ENCODE measurements at places on chromosomes 2 and 18.

DNA sequence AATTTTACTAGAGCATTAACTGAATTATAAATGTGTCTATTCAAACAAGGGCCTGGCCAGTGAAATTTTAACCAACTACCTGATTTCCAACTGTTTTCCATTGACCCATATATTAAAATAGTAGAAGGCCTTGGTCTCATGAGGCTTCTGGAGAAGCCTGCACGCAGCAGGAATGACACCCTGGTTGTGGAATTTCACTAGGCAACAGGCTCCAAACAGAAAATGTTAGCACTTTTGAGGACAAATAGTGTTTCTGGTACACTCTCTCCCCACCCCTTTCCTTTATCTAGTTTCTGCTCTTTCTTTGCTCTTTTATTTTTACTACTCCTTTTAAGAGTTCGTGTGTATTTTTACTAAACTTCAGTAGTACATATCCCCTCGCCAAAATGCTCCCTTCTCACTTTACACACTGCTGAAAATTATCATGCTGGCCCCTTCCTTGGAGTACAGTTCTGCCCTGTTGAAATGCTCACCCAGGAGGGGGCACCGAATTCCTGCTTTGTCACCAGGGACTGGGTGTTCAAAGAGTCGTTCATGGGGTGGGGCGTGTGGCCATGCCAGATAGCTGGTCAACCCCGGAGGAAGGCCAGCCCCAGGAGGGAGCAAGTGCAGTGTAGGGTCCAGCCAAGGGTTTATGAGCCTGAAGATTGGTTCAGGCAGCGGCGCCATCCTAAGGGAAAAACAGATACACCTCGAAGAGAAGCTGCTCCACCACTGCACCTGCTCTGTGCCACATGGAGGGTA, 22.1 kb upstream of the COL6A3 start:
- DNase-seq, result no peak

DNA sequence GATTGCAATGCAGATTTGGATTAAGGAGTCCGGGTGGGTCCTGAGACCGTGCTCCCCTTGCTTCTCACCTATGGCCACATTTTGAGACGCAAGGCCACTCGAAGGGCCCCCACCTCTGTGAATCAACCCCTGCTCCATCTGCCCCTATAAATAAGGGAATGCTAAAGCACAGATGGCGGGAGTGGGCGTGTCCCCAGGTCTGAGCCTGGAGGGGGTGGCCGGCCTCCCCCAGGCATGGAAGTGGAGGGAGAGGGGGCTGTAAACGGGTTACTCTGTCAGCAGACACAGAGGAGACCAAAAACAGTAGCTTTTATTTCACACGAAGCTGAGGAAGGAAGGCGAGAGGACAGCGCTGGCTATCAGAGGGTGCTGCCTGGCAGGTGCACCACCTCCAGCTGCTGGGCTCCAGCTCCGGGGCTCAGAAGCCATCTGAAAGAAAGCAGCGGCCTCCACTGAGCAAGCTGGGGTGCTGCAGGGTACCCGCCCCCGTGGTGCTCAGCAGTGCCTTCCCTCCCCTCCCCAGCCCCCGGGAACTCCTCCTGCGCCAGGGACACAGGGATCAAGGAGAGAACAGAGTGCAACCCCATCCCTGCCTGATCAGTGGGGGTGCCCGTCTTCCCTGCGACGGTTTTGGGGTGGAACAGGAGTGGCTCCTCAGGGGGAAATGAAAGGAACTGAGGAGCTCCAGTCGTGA, 56.7 kb upstream of the RAB6C start:
- DNase-seq, result no peak

- no peak for DNase-seq
These were observed 1494.6 kb upstream of the DDX18 start for GRCh38 chr2:116319935-116320334.

- no peak for DNase-seq
These were observed 5.1 kb upstream of the MAL start for GRCh38 chr2:95020275-95021022.

GRCh38 chr2:168212866-168213265, 34.5 kb downstream of the STK39 start:
- no peak for DNase-seq

- DNase-seq, result no peak
These were observed 7.7 kb upstream of the AMMECR1L start for GRCh38 chr2:127893494-127893893.

GRCh38 chr18:8217051-8217564, 392.1 kb upstream of the RAB12 start:
- no peak for DNase-seq

GRCh38 chr2:54083445-54083844, 32.0 kb upstream of the ACYP2 start:
- no peak for DNase-seq

DNA sequence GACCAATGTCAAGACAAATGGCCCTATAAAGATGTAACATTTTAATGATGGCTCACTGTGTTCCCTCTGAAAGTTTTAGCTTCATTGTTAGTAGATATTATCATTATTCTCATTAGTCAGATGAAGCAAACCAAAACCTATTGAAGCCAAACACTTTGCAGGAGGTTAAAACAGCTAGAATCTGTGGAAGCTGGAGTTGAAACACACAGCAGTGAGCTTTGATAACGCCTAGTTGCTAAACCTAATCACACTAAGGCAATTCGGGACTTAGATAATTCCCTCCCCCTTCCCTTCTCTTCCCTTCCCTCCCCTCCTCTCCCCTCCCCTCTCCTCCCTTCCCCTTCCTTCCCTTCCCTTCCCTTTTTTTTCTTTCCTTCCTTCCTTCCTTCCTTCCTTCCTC, 165.7 kb downstream of the TRIB2 start:
- no peak for DNase-seq

- peak; percentile 70 for DNase-seq
These were observed 173.0 kb upstream of the ALKAL2 start for GRCh38 chr2:460861-461260.

DNA sequence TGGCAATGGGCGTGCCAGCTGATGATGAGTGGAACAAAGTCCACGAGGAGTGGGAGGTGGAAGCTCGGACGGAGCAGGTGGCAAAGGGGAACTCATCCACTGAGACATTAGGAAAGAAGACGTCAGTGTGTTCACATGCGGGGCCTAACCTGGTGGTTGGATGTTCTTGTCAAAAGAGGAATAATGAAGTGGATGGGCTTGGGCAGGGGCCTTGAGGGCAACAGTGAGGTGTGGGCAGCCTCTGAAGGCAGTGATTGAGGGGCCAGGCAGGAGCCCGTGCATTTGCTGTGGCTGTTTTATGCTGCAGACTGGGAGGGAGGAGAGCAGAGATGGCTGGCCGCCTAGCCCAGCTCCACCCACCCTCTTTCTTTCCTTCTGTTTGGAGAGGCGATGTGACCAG, 74.5 kb downstream of the LRRC30 start:
- no peak for DNase-seq

DNA sequence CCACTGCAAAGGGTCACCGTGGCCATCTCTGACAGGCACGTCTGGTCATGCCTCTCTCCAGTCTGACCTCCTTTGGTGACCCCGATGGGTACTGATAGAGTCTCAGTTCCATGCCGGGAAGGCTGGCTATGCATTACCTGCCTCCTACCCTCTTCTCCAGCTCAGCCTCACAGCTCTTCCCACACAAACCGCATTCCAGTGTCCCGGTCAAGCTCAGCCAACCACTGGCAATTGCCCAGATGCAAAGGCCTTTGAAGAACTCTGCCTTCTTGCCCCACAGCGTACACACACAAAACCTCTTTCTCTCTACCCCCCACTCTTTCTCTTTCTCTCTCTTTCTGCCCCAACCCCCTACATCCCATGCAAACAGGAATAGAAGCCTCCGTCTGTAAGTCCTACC, 37.6 kb downstream of the TMEM163 start:
- DNase-seq, result no peak

DNA sequence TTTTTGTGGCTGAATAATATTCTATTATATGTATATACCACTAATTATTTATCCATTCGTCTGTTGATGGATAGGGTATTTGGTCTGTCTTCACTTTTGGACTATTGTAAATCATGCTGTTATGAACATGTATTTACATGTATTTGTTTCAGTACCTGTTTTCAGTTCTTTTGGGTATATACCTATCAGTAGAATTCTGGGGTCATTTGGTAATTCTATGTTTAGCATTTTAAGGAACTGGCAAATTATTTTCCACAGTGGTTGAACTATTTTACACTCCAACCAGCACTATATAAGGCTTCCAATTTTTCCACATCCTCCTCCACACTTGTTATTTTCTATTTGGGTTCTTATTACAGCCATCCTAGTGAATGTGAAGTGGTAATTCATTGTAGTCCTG, 12.4 kb upstream of the TANK start:
- DNase-seq, result no peak

DNA sequence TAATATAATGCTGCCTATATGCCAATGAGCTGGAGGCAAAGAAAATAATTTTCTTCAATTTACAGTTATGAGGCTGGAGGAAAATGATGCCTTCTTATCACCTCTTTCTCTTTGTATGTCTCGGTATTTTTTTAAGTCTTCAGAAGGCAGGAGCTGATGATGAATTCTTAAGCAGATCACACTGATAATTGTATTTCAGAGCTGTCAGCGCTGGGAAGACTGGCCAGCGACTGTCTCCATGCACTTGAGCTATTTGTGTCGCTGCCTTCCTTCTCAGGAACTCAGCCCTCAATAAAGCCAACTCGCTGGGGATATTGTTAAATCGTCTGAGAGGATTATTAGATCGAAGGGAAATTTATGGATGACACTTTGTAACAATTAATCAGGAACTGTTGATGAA, 40.3 kb downstream of the PTGR3 start:
- DNase-seq, result no peak

DNA sequence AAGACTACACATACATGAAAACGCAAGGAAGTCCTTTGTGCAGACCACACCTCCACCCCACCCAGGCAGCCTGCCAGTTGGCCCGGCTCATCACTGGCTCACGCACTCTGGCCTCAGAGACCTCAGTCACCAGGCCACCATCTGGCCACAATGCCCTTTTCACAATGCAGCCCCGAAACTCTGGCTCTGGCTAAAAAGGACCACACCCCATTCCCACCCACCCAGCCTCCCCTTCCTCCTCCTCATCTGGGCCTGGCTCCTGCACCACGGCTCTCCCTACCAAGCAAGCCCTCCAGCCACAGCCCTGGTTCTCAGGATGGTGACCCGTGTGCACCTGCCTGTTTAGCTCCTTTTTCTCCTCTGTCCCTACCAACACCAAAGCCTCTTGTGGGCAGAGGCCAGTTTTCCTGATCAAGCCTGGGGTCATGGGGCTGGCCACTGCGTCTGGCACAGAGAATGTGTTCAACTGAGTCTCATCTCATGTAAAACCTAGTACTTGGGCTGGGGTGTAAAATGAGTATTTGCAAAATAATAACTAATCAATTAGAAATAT, 7.4 kb downstream of the HDAC4 start:
- DNase-seq, result no peak

- DNase-seq, result no peak
These were observed 25.2 kb downstream of the SH3RF3 start for GRCh38 chr2:109154226-109154625.

GRCh38 chr18:51006948-51007789, 22.8 kb upstream of the SMAD4 start:
- DNase-seq, result no peak

DNA sequence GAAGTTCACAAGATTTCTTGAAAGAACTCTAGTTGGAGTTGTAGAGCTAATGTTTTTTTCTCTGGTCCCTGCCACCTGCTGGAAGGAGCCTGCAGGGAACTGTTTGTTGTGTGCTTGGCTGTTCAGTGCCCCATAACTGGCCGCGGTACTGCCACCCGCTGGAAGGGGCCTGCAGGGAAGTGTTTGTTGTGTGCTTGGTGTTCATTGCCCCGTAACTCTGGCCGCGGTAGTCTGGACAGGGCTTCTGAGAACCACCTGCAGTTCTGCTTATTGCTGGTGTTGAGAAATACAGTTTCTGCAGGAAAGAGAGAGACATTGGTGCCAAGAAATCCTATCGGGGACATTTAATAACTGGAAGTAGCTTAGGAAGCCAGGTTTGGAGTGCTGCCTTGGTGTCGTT, 58.1 kb downstream of the AGAP1 start:
- no peak for DNase-seq

DNA sequence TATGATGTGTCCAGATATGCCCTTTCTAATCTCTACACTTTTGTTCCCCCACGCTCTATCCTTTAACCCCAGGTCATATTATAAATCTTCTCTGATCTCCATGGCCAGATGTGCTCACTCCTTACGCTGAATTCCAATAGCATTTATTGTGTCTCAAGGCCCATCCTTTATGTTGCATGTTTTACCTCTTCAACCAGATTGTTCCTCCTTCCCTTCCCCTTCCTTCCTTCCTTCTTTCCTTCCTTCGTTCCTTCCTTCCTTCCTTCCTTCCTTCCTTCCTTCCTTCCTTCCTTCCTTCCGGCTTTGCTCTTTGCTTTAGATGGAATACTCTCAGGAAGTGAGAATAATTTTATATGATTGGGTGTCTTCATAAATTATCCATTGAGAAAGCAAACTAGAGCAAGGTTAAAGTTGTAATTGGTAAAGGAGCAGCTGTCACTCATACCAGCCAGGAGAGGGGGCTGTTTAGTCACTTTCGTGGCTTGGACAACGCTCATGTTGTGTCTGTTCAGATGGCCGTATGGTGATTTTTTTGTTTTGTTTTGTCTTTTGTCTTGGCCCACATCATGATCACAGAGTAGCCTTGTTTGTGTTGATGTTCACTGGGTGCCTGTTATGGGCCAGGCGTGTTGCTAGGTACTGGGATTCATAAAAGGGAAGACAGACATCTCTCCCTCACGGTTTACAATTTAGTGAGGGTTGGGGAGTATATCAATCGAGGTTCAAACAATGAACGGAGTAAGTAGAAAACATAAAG, 68.0 kb downstream of the DAW1 start:
- DNase-seq, result no peak

GRCh38 chr2:218990612-218991011, 2.6 kb downstream of the CRYBA2 start:
- no peak for DNase-seq

DNA sequence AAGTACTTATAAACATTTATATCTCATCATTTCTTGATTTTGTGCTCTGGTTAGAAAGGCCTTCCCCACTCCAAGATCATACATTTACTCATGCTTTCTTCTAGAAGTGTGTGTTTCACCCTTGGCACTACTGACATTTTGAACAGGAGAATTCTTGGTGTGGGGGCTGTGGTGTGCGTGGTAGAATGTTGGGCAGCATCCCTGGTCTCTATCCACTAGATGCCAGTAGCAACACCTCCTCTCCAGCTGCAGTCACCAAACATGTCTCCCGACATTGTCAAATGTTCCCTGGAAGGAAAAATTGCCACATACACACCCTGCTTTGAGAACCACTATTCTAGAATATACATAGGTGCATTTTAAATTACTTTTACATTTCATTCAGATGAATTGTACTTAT, 8.7 kb upstream of the TGIF1 start:
- DNase-seq, result peak; percentile 43

DNA sequence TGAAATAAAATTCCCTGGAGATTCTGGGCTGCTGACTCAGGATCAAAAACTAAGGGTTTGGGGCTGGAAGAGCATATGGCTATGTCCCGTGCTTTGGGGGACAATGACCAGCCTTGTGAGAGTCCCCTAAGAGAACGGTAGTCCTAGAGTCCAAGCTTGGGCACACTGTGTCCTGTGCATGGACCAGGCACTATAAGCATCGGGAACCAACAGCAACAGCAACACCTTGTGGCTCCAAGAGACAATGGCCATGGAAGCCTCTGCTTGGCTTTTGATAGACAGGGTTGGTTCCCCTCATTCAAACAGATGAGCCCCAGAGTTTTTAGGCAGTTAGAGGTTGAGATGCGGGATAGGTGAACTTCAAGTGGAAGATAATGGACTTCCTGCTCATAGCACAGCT, 294.4 kb upstream of the CHAC2 start:
- no peak for DNase-seq

All from CD4-positive, alpha-beta T cell treated with Interleukin-10 for 1 hour (primary cell).